Activated CD4-positive, alpha-beta T cell treated with anti-CD3 and anti-CD28 coated beads, Interleukin-2, amount 50 U/mL, for 48 hours (primary cell): ENCODE measurements at places on chromosomes 4 and X.

DNA sequence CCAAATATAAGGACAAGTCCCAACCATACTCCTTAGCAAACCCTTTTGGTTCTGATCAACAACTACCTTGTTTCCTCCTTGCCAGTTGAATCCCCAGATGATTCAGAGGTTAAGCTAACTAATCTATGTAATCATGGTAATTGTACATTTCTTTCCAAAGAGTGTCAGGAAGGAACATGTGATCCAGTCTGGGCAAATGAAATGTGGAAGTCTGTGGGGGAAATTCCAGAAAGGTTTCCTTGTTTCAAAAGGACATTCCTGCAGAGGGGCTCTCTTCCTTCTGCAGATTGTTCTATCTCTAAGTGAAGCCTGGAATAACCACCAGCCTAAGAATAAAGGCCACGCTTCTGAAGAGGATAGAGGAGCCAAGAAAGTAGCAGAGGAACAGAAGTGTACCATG, 7.0 kb downstream of the PRSS12 start:
- no peak for DNase-seq

DNA sequence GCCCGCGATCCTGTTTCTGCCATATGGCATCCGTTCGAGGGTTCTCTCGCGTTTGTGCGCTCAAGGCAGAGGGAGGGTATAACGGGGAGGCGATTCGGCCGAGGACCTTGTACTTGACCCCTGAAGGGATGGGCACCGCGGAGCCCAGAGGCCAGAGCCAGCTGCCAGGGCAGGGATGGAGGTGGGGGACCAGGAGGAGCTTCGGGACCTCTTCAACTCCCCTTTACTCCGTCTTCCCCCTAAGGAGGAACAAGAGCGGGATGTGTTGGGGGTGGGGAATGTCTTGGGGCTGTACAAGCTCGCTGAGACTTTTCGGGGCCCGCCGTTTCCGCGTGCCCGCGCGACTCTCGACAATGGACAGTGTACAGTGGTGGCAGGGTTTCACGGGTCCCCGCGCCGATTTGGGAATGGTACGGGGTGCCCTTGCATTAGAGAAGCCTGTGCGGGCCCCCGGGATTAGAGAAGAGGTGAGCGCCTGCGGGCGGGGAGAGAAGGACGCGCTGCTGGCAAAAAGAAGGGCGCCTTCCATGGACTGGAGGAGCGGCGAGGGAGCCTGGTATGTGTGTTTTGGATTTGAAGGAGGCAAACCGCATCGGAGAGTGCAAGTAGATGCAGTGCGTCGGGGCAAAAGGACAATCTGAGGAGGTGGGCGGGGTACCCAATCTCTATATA, 760 bp downstream of the UGT8 start:
- DNase-seq, result no peak

GRCh38 chr4:56080384-56080783, 131.6 kb downstream of the CEP135 start:
- no peak for DNase-seq

DNA sequence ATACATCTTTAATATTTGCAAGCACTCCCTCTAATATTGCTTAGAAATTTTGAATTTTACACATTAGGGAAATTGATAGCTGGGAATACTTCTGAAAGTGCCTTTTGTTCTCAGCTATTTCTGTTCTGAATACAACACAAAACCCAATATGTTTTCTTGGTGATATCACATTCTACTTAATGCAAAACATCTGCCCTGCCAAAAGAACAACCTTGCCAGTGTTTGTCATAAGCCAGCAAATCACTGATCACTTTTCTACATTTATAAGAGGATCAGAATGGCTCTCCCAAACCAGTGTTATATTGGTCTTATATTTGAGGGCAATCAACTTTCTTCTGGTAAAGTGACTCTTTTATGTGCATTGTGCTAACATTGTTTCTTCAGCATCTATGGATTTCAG, 126.8 kb upstream of the APOOL start:
- no peak for DNase-seq

DNA sequence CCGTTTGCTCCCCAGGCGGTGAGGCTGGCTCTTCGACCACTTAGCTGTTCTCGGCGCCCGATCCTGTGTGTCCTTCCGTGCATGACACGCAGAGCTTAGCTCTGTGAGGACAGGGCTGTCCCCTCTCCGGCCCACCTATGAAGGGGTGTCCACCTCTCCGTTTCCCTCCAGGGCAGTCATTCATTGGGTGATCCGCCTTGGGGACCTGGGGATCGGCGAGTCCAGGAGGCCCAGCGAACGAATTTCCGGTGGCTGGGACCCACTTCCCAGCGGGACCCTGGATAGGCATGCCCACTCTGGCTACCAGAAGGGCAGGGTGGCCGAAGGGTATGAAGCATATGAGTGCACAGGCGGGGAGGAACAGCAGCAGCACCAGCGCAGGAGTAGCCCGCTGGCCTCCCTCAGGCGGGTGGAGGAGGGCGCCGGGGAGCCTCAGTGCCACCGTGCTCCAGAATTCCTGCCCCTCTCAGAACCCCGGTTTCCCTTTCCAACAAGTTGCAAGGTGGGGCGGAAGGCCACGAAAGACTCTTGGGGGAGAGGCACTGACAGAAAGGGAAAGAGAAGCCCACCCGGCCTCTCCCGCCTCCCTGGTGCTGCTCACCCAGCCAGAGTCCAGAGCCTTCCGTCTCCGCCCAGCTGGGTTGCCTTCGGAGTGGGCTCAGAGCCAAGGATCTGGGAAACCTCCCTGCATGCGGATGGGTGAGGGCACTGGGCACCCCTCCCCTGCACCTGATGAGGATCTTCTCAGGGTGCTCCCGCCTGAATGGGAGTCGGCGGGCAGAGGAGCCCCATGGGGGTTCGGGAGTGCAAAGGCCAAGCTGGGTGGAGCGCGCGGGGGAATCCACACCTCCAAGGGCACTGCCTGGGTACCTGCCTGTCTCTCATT, 8.6 kb downstream of the HMX1 start:
- no peak for DNase-seq

DNA sequence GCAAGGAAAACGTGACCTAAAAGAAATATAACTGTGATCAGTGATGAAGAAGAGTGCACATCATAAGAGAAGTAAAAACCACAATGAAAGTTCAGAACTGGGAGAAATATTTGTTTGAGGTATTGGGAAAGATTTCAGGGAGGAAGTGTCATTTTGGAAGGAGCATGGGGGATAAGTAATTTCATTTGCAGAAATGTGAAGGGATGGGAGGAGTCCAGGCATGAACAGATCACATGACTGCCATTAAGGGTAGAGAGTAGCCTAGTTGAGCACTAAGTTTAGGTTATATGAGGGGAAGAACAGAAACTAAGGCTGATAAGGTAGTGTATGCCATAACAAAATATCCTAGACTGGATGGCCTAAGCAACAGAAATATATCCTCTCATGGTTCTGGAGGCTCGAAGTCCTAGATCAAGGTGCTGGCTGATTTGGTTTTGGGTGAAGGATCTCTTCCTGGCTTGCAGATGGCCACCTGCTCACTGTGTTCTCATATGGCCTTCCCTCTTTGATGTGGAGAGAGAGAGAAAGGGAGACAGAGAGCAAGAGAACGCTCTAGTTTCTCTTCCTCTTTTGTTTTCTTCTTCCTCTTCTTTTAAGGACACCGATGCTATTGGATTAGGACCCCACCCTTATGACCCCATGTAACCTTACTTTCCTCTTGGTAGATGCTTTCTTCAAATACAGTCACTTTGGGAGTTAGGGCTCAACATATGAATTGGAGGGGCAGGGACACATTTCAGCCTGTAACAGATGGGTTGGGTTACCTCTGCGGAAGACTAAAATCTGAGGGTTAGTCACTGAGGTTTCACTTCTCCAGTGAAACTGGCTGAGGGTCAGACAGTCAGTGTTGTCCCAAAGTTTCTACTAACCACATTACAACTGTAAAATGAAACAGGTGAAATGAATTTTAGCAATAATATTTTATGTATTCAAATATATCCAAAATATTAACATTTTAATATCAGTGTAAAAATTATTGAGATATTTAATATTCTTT, 77.9 kb downstream of the EGF start:
- DNase-seq, result no peak

GRCh38 chr4:120922381-120923206, at the start of gene PRDM5:
TSS of gene PRDM5 (minus strand) at chr4:120922726. CDS start at chr4:120922608, 118 bp downstream.
- DNase-seq, result peak; percentile 36

GRCh38 chr4:75391489-75392166, 122.6 kb downstream of the RCHY1 start:
- DNase-seq, result no peak

- DNase-seq, result no peak
These were observed 114.6 kb downstream of the SORCS2 start for GRCh38 chr4:7306986-7307385.

DNA sequence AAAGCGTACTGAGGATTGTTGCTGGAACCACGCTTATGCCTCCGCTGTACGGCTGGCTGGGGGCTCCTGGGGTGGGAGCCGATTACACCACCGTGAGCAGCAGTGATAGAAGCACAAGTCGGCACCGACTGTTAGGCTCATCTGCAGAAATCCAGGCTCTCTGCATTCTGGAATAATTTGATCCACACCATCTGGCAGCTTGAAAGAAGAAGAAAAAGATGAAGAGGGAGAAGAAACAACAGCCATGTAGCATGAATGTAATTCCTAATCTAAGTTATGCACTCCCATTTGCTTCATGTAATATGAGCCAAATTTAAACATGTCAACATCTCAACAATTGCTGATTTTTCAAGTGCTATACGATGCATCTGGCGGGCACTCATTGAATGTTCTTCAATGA, 84.6 kb upstream of the DHX15 start:
- DNase-seq, result no peak

- DNase-seq, result no peak
These were observed 24.8 kb downstream of the GRXCR1 start for GRCh38 chr4:42917296-42917695.
